Activated CD4-positive, alpha-beta T cell treated with anti-CD3 and anti-CD28 coated beads, Interleukin-2, amount 50 U/mL, for 1 hour (primary cell): ENCODE measurements at places on chromosomes 12 and 14.

DNA sequence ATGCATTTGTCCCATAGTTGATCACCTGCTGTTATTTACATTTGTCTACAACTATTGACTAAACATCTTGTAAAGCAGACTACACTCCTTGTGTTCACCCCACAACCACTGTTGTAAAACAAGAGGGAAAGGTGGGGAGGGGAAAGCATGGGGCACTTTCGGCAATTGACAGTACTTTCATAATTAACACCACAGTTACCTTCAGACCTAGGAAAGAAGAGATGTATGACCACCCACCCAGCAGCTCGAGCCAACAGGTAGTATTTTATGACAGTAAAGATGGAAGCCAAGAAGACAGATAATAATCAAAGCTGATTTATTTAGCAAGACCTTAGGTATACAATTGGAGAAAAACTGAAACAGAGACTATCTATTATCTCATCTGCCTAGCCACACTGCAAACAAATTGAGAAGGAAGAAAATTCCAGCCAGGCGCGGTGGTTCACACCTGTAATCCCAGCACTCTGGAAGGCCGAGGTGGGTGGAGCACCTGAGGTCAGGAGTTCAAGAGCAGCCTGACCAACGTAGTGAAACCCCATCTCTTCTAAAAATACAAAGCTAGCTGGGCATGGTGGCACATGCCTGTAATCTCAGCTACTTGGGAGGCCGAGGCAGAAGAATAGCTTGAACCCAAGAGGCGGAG lies 11.2 kb downstream of the HECTD4 start:
- DNase-seq: no peak

GRCh38 chr12:85392508-85392907 lies 112.5 kb downstream of the ALX1 start:
- DNase-seq: no peak

GRCh38 chr12:89040146-89040964 lies 311.9 kb downstream of the DUSP6 start:
- peak; percentile 46 for DNase-seq

GRCh38 chr12:6951551-6952120 lies 480 bp downstream of the PTPN6 start:
- peak; percentile 41 for DNase-seq

- no peak for DNase-seq
Measured at GRCh38 chr14:55814064-55814463, 234.1 kb downstream of the KTN1 start.

DNA sequence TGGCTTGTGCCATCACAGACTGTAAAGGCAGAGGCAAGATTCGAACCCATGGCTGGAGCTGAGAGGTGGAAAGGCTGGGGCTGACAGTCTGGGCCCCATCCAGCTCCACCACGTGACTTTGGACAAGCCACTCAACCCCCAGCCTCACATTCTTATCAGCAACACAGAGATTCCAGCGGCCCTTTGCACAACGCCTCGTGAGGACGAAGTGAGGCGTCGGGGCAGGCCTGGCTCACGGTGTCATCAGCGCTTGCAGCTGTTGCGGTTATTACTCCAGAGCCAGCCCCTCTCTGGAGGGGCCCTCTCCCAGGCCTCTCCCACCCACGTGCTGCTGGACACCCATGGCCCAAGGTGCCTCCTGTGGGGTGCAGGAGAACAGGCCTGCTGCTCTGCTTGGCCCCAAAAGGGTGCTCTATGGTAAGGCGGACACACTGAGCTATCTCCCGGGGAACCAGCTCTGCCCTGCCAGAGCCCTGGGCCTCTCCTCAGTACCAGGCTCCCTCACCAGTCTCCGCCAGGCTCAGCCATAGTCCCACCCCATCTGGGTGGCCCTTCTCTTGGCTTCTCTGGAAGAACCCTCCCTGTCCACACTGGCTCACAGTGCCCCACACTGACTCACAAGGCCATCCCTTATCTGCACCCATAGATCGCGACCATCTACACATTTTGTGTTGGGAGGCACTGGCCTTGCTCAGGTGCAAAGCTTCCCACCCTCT lies 21.1 kb downstream of the CHGA start:
- DNase-seq: no peak

- DNase-seq: no peak
Measured at GRCh38 chr12:77728018-77728417, 102.7 kb upstream of the NAV3 start.

- no peak for DNase-seq
Measured at GRCh38 chr12:52132754-52133161, 53.3 kb downstream of the SMIM41 start.
